Substantia nigra (tissue), 51 donors: ENCODE measurements at places on chromosomes 5 and 9.

GRCh38 chr5:42591015-42591414 lies 165.6 kb upstream of the CCDC152 start:
- DNase-seq = no peak

DNA sequence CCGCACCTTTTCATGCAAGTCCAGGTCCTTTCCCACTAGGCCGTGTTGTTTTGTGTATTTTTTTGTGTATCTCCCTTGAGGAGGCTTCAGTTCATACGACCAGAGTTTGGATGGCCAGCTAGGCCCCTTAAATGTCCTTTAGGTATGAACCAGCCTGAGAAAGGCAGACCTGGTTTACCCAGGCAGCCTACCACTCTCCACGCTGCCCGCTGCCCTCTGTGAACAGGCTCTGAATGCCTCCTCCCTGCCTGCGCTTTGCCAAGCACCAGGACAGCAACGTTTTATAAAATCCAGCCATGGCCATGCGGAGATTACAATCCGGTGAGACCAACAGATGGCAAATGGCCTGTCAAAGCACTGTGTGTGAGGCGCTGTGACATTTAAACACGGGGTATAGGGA lies 626 bp upstream of the CLTB start:
- DNase-seq = no peak

GRCh38 chr5:147565524-147565923 lies 55.7 kb upstream of the DPYSL3 start:
- no peak for DNase-seq

DNA sequence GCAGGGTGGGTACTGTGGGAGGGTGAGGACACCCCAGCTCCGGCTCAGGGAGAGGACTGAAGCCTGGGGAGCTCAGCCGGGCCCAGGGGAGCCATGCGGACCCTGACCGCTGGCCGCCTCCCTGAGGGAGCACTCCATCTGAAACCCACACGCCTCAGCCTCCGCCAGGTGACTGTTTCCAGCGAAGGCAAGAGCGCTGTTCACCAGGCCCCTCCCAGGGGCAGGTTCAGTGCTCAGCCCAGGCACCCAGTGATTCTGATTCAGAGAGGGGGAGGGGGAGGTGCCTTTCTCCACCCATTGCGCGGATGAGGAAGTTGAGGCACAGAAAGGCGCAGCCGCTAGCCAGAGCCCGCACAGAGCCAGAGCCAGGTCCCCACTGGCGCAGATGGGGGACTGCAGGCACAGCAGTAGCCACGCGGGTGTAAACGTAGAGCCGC lies 27.0 kb downstream of the ADGRD2 start:
- no peak for DNase-seq

DNA sequence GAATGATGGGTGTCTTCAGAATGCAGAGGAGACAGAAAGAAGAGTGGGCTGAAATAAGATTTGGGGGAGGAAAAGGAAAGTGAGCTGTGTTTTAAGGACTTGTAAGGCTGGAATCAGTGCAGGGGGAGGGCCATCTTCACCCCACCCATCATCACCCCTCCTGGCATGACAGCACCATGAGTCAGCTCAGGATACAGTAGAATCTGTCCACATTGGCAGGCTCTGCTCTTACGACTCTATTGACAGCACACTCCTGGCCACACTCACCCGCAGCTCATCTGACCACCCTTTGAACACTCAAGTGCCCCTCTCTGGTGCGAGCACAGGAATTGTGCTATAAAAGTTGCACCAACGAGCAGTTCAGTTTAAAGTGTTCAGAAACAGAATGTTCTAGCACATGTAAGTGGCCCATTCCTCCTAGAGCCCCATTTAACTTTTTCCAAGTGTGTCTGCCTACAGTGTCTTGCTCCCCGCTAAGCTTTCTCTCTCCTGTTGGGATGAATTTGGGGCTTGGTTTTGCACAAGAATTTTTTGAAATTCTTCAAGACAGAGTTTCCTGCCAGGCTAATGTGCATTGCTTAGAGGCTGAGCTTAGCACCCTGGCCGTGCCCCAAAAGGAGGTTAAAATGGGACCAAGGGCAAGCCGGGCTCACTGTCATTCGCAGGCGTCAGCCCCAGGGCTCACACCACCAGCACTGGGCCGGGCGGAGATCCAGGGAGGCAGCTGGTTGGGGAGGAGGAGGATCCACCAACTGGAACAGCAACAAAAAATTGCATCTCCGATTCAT lies 12.0 kb downstream of the ADRA1B start:
- DNase-seq = no peak

DNA sequence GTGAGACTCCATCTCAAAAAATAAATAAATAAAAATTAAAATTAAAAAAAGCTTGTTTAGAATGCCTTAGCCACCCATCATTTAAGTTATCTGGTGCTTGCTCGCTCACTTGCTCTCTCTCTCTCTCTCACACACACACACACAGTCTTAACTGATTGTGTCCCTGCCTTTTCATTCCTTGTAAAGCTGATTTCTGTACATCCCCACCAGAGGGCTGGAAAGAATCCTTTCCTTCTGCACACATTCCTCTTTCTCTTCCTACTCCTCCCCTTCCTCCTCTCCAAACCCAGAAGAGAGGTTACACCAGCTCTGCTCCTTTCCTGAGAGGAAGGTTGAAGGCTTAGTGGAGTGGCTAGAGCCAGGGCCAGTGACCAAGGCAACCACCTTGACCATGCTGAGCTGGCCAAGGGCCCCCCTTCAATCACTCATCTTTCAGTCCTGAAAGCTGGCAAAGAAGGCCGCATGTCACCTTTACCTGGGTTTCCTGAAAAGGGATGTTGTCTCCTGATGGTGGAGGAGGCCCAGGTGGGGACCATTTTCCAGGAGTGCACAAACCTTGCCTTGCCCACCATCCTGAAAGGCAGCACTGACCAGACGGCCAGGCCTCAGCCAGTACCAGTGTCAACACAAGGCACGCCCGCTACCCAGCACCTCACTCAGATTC lies 25.6 kb downstream of the STK10 start:
- no peak for DNase-seq

GRCh38 chr9:3962496-3962895 lies 337.4 kb downstream of the GLIS3 start:
- no peak for DNase-seq

- DNase-seq = peak; percentile 25
These were observed 143.6 kb downstream of the BNC2 start for GRCh38 chr9:16726718-16727451.

- no peak for DNase-seq
These were observed 550.9 kb downstream of the RAB3C start for GRCh38 chr5:59133764-59134261.

GRCh38 chr5:66931651-66932050 lies 264.9 kb downstream of the CD180 start:
- no peak for DNase-seq

- no peak for DNase-seq
These were observed 55.8 kb upstream of the SHC3 start for GRCh38 chr9:89234205-89235067.

GRCh38 chr9:16611983-16612382 lies 258.5 kb downstream of the BNC2 start:
- no peak for DNase-seq

DNA sequence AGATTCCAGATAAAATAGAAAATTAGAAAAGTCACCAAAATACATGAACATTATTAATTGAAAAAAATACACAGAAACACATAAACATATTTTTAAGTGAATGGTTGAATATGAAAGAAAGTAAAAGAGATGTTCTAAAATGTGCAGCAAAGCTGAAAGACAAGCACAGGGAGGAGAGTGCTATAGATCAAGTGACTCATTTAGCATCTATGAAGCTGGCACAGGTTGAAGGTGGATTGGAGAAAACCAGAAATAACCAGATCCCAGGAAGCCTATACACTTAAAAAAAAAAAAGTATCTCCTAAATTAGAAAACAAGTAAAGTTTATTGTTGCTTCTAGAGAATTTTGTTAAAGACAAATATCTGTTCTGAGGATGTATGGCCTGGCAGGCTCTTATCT lies 338.9 kb downstream of the CDH12 start:
- no peak for DNase-seq

DNA sequence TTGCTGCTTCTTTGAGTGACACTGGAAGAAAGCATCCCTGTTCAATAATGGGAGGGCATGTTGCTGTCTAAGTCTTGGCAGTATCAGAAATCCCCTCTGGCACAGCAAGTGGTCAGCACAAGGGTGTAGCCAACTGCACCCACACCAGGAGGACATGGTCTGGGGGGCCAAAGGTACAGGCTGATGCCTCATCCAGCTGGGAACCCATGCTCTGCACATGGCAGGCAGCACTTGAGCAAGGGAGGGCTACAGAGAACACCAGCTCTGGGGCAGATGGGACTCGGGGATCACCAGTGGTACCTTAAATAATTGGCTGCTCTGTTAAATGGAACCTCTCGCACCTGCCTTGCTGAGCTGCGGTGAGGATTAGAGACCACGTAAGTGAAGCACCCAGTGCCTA lies 265.2 kb downstream of the SYK start:
- no peak for DNase-seq

GRCh38 chr5:125452991-125453390 lies 706.6 kb upstream of the ZNF608 start:
- no peak for DNase-seq

GRCh38 chr5:58457050-58457449 lies 2.8 kb downstream of the PLK2 start:
- DNase-seq = no peak

DNA sequence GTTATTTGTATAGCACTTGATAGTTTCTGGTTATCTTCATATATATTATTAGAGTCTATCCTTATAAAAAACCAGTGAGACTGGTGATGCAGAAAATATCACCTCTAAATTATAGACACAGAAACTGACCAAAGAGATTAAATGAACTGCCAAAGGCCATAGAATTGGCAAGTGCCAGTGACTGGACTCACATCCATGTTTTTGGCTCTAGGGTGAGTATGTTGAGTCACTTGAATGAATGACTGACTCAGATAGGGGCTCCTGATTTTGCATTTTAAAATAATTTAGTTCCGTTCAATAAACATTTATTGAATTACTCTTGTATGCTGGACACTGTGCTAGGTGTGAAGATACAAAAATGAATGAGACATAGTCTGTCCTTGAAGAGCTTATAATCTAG lies 70.7 kb downstream of the NR2F1 start:
- DNase-seq = no peak

DNA sequence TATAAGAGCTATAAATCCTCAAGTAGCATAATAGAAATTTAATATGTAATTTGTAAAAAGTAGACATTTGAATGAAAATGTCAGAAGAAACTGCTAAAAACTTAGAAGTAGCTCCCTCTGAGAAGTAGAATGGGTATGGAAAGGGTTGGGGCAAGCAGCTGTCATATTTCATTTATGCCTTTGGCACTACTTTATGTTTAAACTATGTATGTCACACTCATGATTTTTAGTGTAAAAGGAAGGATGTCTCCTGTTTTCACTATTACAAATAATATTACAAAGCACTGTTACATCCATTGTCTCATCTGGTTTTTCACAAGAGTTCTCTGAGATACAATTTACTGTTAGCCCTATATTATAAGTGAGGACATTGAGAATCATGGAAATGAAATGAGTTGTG lies 96.3 kb upstream of the ZNF462 start:
- no peak for DNase-seq

GRCh38 chr5:6730807-6731206 lies 17.6 kb downstream of the TENT4A start:
- no peak for DNase-seq

DNA sequence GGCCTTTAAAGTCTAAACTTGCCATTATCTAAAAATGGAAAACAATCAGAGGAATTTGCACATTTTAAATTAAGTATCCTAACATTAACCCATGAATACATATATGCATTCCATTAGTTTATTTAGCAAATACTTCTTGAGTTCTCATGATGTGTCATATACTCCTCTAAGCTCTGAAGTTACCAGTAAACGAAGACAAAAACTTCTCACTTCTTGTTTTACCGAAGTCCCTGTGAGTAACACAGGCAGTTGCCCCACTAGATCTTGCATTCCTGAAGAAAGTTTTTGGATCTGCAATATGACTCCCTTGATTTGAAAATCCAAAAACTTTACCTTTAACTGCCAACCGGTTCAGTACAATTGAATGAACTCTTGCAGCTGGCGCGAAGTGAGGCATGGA lies 439.0 kb upstream of the MPDZ start:
- DNase-seq = no peak

DNA sequence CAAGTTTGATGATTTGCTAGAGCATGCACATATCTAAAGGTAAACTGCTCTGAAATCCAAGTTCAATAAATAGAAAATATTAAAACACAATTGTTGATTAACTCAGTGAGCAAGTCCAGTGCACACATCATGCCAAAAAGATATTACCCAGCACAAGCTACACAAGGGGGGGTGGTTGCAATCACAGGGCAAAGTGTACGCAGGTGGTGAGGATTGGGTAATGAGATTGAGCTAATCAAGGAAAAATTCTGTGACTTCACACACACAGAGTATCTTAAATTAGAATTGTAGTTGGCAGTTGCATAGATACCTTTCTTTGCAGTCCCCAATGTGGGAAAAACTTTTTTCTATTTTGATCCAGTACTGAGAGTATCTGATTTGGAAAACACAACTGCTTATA lies 156.1 kb upstream of the NTRK2 start:
- no peak for DNase-seq

- DNase-seq = no peak
These were observed 165.7 kb downstream of the YIPF5 start for GRCh38 chr5:144004751-144005150.

DNA sequence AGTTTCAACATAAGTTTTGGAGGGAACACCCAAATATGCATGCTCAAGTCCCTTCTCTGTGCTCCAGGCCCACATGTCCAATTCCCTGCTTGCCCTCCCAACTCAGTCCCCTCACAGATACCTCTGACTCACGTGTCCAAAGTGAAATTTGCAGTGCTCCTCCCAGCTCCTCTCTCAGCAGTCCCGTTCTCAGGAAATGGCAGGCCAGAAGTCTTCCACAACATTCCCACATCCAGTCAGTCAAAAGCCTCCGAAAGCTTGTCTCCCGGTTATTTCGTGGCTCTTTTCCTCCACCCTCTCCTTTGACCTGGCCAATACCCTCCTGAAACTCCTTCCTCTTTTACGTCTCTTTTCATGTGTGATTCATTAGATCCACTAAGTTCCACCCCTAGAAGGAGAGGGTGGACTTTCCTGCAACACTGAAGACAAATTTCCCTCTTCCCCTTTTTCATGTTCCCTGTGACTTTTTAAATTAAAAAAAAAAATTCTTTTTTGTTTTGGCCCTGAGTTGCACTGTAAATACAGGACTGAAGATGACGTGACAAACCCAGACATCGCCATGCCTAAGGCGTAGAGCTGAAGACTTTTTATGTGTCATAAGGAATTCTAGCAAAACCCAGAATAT lies 12.8 kb upstream of the MGAT1 start:
- no peak for DNase-seq

DNA sequence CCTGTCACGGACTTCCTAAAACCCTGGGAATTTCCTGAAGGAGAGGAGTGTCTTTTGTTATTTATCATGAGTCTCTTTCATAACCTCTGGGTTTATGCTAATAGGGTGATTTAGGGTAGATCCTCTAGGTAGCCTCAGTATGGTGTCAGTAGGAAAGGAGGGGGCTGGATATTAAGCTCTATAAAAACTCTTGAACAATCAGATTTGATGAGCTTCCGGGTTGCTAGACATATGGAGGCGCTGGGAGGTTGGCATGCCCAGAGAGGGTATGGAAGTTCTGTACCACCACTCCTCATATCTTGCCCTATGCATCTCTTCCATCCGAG lies 15.6 kb upstream of the PTBP3 start:
- DNase-seq = no peak
